ENCODE measurements at places on chromosomes 7 and 10. TPM values are rescaled to one million over a fixed set of nuclear protein-coding genes. Genes with fewer than 3 reads are reported as not detected.

MINDY4 gene
- total RNA-seq = 8.4 TPM

MNX1 gene
- 14.9 TPM for total RNA-seq

FBXL15 gene
- 14.8 TPM for total RNA-seq

TRIL gene
- 3.9 TPM for total RNA-seq

CDH23 gene
- 7.4 TPM for total RNA-seq

LIPK gene
- total RNA-seq = 3.2 TPM

FOXI2 gene
- 4.8 TPM for total RNA-seq

GIMAP7 gene
- total RNA-seq = not detected

GRCh38 chr10:94046098-94046497 is 52.4 kb downstream of the PLCE1 start:
- no peak for DNase-seq
- no peak overlapping the region for H3K4me3 ChIP-seq
- no peaks in the 10 kb centered on the region for H3K27me3 ChIP-seq
- H3K4me1 ChIP-seq = peaks cover 10% of the 10 kb centered on the region
- H3K27ac ChIP-seq = no peak overlapping the region

DNA sequence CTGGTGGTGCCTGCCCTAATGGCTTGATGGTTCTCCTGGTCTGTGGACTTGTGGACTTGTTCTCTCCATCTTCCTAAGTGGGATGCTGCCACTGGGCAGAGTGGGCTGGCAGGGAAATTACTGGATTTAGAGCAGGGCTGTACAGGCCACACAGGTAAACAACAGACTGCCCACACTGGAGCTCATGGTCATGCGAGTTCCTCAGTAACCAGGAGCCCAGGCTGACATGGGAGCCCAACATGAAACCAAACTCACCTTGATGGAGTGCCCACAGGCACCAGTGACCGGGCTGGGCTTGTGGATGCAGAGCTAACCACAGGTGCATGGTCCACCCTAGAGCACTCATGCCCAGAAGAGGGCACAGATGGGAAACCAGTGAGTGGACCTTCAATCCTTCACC is 116.7 kb downstream of the SLIT1 start:
- H3K4me1 ChIP-seq = peaks cover 16% of the 10 kb centered on the region
- H3K27me3 ChIP-seq = peaks cover 25% of the 10 kb centered on the region
- no peak for DNase-seq
- no peaks in the 10 kb centered on the region for H3K36me3 ChIP-seq

DNA sequence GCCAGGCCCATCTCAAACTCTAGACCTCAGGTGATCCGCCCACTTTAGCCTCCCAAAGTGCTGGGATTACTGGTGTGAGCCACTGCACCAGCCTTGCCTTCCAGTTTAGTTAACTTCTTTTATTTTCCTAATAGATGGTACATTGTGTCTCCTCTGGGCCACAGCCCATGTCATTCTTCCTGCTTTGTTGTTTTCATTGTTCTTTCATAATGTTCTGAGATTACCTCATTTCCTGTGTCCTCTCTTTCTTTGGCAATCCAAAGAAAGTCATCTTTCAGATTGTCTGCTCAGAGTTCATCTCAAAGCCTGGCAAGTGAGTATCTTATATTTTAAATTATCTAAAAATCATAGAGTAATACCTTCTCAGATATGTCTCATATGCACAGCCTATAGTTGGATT is at the start of gene OLAH:
TSS of gene OLAH (plus strand) at position 270 of the 400 bp plus-strand sequence. CDS start 3,346 bp downstream, outside the sequence.
- no peak within 1 kb of the TSS for H3K27ac ChIP-seq
- no peak for DNase-seq
- no peaks in the 10 kb centered on the region for H3K36me3 ChIP-seq
- H3K4me1 ChIP-seq = peaks cover 4% of the 10 kb centered on the region
- no peak within 1 kb of the TSS for H3K4me3 ChIP-seq

GRCh38 chr10:35462491-35462934 is 126.2 kb downstream of the CCNY start:
- H3K4me1 ChIP-seq = peaks cover 18% of the 10 kb centered on the region
- no peak overlapping the region for H3K27ac ChIP-seq
- no peak for DNase-seq
- H3K36me3 ChIP-seq = no peaks in the 10 kb centered on the region
- no peak overlapping the region for H3K4me3 ChIP-seq
- no peaks in the 10 kb centered on the region for H3K27me3 ChIP-seq

DNA sequence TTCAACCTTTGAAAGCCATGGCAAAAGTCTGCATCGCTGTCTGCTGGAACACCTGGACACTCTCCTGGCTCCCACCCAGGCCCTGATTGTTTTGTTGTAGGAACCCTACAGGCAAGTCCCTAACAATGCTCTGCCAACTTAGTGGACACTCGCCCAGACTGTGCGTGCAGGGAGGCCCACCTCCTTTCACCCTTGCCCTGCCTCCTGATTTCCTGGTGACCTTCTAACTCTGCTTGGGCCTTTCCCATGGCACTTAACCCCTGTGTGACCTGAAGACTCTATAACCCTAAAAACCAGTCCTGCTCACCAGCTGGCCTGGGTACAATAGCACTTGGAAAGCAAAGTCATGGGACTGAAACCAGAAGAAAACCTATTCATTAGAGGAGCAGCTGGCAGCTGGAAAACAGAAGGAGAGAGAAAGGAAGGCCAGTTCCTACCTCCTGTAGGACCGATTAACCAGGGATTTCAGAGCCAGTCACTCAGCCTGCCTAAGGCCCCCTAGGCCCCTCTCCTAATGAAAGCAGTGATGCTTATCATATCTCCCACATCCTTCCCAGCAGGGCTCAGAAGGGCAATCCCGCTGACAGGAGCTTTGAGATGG is 82.7 kb upstream of the KMT2E start:
- H3K27me3 ChIP-seq = no peaks in the 10 kb centered on the region
- H3K4me1 ChIP-seq = peaks cover 42% of the 10 kb centered on the region
- no peak overlapping the region for H3K4me3 ChIP-seq
- H3K27ac ChIP-seq = peak overlapping the region; percentile 30

DNA sequence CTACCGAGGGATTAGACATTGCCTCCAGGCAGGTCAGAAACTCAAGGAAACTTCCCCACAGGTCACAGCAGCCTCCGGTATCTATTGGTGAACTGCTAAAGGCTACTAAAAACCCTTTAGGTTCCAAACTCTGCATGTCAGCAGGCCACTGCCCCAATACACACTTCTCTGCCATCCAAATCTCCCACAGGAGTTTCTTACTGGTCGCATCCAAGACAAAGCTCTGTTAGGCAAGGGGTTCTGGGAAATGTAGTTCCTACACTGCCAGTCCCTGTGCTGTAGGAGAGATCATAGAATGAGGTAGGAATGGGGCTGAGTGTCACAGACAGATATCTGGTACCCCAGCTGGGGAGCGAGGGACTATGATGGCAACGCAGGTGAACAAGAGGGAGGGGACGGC is 757.0 kb upstream of the C7orf33 start:
- H3K4me1 ChIP-seq = no peaks in the 10 kb centered on the region
- no peak for DNase-seq
- no peaks in the 10 kb centered on the region for H3K27me3 ChIP-seq
- H3K27ac ChIP-seq = no peak overlapping the region
- H3K4me3 ChIP-seq = no peak overlapping the region

DNA sequence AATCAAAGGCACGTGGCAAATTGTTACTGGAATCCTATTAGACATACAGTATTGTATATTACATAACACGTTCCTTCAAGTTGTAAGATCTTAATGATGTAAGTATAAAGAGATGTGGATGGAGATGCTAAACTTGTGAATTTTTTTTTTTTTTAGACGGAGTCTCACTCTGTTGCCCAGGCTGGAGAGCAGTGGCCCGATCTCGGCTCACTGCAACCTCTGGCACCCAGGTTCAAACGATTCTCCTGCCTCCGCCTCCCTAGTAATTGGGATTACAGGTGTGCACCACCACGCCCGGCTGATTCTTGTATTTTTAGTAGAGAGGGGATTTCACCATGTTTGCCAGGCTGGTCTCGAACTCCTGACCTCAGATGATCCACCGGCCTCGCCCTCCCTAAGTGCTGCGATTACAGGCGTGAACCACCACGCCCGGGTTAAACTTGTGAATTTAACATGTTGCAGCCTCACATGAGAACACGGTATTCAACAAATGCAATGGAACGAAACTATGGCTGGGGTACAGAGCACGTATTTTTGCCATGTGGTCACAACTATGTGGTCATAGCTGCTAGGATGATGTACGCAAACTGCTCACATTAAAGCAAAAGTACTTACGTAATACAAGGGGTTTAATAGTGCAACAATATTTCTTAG is 818 bp upstream of the SUPV3L1 start:
- no peak for DNase-seq
- H3K36me3 ChIP-seq = peaks cover 5% of the 10 kb centered on the region
- H3K4me1 ChIP-seq = peaks cover 17% of the 10 kb centered on the region

- H3K4me3 ChIP-seq = no peak overlapping the region
- H3K27me3 ChIP-seq = no peaks in the 10 kb centered on the region
- no peak for DNase-seq
- H3K27ac ChIP-seq = no peak overlapping the region
- no peaks in the 10 kb centered on the region for H3K4me1 ChIP-seq
Observed at GRCh38 chr7:74087791-74088453, 4.3 kb downstream of the LIMK1 start.

GRCh38 chr10:95437669-95438068 is 123.5 kb downstream of the SORBS1 start:
- H3K36me3 ChIP-seq = no peaks in the 10 kb centered on the region
- peaks cover 11% of the 10 kb centered on the region for H3K4me1 ChIP-seq
- H3K27me3 ChIP-seq = no peaks in the 10 kb centered on the region
- DNase-seq = no peak
- H3K27ac ChIP-seq = no peak overlapping the region

DNA sequence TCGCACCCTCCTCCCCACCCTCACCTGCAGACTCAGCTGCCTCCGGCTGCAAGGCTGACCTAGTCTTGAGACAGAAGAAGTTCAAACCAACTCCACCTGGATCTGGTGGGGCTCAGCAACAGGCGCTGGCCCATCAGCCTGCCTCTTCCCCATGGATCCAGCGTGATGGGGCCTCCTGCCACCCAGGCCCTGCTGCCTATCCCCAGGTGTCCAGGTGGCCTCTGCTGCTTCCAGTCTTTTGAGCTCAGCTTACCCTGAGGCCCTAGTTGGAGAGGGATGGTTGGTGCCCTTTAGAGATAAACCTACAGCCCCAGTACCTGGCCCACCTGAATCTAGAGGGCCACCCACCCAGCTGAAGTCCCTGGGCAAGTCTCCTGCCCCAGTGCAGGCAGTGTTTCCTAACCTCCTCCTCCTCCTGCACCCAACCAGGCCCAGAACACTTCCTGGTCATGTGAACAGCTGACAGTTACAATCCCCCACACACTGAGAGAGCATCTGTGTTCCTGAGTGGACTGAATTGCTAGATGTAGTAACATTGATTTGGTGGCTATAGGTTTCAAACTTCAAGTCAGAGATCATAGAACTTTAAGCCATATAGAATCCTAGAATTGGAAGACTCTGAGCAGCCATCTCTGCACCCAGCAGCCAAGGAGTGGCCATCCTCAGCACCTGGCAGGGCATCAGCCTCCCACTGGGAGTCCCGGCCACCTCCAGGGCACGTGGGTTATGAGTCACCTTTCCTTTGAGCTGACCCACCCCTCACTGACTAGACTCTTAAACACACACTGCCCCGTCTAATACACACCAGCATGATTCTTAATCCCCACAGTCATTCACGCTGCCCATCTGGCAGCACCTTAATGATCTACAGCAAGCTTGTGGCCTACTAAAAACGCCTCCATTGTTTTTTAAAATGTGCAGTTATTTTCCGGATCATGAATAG is 51.9 kb downstream of the ALOX5 start:
- no peaks in the 10 kb centered on the region for H3K36me3 ChIP-seq
- DNase-seq = no peak
- H3K27ac ChIP-seq = no peak overlapping the region
- H3K27me3 ChIP-seq = no peaks in the 10 kb centered on the region
- no peaks in the 10 kb centered on the region for H3K4me1 ChIP-seq
- H3K4me3 ChIP-seq = no peak overlapping the region

- H3K27me3 ChIP-seq = peaks cover 3% of the 10 kb centered on the region
- H3K27ac ChIP-seq = no peak overlapping the region
- no peaks in the 10 kb centered on the region for H3K4me1 ChIP-seq
- H3K4me3 ChIP-seq = no peak overlapping the region
- no peak for DNase-seq
Observed at GRCh38 chr7:94031865-94032264, 27.7 kb upstream of the BET1 start.

- no peak overlapping the region for H3K4me3 ChIP-seq
- H3K4me1 ChIP-seq = peaks cover 17% of the 10 kb centered on the region
- no peak for DNase-seq
- no peaks in the 10 kb centered on the region for H3K36me3 ChIP-seq
Observed at GRCh38 chr7:158399762-158400161, 187.9 kb downstream of the PTPRN2 start.

DNA sequence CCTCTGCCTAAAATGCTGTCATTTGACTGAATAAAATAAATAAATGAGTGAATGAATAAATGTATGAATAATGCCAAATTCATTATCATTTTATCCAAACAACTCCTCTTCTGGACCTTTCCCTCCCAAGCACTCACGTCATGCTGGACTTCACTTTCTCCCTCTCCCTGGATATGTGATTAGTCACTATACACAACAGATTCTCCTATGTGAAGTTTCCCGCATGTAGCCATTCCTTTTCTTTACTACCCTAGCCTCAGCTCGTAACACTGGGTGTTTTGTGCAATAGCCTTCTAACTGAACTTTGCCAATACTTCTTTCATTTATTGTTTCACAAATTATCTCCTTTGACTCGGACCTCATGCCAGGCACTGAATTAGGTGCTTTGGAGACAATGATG is 87.6 kb upstream of the IL6 start:
- H3K36me3 ChIP-seq = no peaks in the 10 kb centered on the region
- no peak overlapping the region for H3K27ac ChIP-seq
- H3K4me1 ChIP-seq = no peaks in the 10 kb centered on the region
- H3K27me3 ChIP-seq = peaks cover 3% of the 10 kb centered on the region

- H3K4me1 ChIP-seq = peaks cover 4% of the 10 kb centered on the region
- peak overlapping the region; percentile 75 for H3K4me3 ChIP-seq
- H3K27ac ChIP-seq = no peak overlapping the region
- peaks cover 77% of the 10 kb centered on the region for H3K27me3 ChIP-seq
- DNase-seq = no peak
- H3K36me3 ChIP-seq = peaks cover 5% of the 10 kb centered on the region
Observed at GRCh38 chr7:143363016-143363937, 764 bp upstream of the FAM131B start.

DNA sequence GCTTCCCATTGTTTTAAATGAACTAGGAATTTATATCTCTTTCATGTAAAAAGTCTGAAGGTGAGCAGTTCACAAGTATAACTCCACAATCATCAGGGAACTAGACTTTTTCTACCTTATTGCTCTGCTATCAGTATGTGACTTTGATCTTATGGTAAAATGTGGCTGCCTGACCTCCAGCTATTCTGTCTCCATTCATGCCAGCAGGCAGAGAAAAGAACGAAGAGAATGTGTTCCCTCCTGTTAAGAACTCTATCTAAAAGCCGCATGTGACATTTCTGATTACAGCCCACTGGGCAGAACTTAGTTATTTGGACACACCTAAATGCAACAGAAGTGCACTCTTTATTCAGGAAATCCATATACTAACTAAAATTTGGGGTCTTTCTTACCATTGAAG is 102.8 kb upstream of the MBL2 start:
- no peak overlapping the region for H3K27ac ChIP-seq
- no peak overlapping the region for H3K4me3 ChIP-seq
- H3K36me3 ChIP-seq = no peaks in the 10 kb centered on the region
- DNase-seq = no peak
